Activated CD4-positive, alpha-beta T cell treated with anti-CD3 and anti-CD28 coated beads for 1 hour (primary cell): ENCODE measurements at places on chromosomes 4 and X.

- DNase-seq: no peak
Observed at GRCh38 chr4:77078401-77078800, 2.6 kb upstream of the CCNI start.

GRCh38 chrX:132778917-132779316 lies 179.5 kb downstream of the HS6ST2 start:
- DNase-seq: no peak

DNA sequence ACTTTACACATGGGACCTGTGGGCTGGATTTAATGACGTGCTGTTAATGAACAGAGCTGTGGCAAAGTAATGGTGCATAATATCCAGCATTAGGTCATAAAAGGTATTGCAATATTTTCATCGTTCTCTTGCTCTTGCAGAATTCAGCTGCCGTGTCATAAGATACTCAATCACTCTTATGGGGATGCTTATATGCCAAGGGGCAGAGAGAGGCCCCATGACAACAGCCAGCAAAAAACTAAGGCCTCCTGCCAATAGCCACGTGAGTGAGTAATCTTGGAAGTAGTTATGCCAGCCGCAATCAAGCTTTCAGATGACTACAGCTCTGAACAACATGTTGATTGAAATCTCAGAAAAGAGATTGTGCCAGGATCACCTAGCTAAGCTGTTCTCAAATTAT lies 616.9 kb downstream of the FSTL5 start:
- DNase-seq: no peak

DNA sequence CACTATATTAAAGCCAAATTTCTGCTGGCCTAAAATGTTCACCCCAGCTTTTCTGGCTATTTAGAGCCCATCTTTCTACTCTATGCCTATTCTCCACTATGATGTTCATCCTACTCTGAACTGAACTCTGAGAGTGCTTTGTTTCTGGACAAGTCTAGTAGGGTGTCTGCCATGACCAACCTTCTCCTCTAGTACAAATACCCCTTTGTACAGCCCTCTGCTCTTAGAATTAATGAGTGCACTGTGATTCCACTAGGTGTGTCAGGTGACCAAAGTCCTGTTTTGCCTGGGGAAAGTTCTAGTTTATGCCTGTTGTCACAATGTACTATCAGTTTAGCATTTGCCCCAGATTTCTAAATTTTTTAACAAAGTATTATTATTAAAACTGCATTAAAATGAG lies 388.1 kb upstream of the MAD2L1 start:
- DNase-seq: no peak

DNA sequence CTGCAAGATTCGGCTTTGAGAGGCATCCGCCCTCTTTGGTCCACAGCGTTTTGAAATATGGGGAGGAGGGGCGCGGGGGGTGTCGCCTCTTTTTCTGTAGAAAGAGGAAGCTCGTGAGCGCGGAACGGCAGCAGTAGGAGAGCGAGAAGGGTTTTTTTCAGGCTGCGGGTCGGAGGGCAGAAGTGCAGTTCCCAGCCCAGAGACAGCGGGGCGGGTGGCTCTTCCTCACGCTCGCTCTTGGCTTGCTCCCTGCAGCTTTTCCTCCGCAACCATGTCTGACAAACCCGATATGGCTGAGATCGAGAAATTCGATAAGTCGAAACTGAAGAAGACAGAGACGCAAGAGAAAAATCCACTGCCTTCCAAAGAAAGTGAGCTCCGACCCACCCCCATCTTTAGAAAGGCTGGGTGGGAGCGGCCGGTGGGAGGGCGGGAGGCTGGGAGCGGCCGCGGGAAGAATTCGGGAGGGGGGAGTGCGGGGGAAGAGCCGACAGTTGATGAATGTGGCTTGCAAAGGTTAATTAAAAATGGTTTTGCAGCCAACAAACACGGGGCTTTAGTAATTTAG lies 1.2 kb downstream of the TMSB4X start:
- no peak for DNase-seq

DNA sequence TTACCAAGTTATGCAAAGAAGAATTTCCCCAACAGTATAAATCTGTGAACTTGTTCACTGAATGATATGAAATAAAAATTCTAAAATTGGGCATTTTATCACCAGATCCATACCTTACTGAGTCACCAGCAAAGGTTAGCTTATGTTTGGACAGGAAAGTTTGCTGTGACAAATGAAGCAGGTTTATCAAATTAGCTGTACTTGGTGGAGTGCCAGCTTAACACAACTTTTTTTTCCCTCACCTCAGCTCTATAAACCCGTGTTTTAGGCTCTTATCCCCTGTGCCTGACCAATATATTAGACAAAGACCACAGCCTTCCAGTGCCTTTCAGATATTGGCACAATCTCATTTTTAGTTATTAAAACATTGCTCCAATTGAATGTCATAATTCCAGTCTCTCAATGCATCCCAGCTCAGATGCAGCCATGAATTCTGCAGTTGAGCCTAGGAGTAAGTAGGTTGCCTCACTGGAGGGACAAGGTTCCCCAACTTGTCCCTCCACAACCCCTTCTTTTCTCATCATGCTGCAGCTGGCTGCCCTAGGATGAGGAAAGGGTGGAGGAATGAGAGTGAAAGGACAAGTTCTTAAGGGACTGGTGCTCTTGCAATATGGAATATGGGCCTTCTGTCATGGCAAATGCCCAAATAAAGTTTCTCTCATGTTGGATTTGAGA lies 27.0 kb upstream of the PDGFC start:
- DNase-seq: no peak

GRCh38 chr4:15504041-15504440 lies 34.4 kb downstream of the CC2D2A start:
- DNase-seq: no peak

DNA sequence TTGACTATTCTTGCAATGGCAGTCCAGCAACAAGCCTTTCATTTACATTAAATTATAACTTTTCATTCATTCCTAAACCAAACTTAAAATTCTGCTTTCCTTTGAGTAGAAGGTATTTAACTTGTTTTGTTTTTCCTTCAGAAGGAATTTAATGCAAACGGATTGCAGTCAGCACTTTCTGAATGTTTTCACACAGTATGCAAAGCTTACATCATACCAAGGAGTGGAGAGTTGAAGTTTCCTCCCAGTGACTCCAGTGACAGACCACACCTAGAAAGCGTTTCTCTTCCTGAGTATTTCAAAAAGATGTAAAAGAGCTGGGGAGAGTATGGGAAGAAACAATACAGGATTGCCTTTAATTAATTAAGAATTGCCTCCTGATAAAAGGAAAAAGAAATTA lies 8.1 kb downstream of the EPGN start:
- no peak for DNase-seq

- no peak for DNase-seq
Observed at GRCh38 chr4:26807330-26807729, 53.3 kb upstream of the STIM2 start.

GRCh38 chrX:7889135-7889534 lies 38.1 kb downstream of the PNPLA4 start:
- DNase-seq: no peak

GRCh38 chr4:5192271-5192670 lies 141.0 kb downstream of the STK32B start:
- no peak for DNase-seq

DNA sequence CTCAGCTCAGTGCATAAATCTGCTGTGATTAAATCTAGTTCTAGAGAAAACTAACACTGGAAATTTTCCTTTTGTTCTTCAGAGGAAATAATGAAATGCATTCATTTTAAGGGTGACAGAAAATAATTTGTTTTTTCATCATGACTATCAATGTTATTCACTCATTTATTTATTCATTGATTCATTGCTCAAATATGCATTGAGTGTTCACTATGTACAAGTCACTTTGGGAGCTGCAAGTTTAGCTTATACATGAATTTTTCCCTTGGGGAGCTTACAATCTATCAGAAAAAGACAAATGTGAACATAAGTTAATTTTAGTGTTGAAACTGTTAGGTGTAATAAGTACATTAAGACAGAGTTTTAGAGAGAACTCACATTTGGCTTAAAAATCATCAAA lies 897.8 kb downstream of the CENPC start:
- DNase-seq: no peak

DNA sequence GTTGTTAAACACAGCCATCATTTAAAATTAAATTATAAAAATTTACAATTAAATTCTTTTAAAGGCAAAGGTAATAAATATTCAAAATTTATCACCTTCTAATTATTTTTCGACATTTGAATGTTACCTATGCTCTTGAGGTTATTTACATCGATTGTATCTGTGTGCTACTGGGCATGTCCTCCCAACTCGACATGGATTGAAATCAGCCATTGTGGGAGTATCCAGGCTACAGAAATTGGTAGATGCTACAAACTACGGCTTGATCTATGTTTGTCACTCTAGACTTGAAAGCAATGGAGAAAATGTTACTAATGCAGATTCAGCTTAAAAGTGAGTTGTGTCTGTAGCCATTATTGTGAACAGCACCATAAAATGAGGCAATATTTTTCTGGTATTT lies 2.5 kb upstream of the VBP1 start:
- DNase-seq: no peak

DNA sequence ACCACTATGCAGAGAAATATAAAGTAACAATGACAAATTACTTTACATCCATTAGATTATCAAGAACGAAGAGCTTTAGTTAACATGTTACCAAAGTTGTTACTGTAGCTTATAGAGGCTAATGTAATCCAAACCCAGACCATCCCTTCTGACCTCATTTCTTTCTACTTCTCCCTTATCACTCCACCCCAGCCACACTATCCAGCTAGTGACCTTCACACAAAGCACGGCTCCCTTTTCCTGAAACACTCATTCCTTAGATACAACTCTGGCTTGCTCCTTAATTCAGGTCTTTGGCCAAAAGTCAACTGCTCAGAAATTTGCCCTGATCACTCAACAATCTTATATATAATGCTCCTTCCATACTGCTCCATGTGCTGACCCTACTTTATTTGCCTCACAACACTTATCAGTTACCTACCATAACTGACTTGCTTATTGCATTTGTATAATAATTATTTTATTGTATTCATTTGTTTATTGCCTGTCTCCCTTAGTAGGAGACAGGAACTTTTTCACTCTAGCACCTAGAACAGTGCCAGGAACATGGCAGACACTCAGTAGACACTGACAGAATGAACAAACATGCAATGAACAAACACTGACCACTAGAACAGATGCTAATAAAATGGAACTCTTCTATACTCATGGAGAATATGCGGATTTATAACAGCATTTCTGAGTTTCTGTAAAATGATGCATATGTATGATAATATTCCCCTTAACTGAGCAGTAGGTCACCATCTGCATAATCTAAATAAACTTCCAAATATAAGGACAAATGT lies 67.6 kb downstream of the EIF4E start:
- no peak for DNase-seq

DNA sequence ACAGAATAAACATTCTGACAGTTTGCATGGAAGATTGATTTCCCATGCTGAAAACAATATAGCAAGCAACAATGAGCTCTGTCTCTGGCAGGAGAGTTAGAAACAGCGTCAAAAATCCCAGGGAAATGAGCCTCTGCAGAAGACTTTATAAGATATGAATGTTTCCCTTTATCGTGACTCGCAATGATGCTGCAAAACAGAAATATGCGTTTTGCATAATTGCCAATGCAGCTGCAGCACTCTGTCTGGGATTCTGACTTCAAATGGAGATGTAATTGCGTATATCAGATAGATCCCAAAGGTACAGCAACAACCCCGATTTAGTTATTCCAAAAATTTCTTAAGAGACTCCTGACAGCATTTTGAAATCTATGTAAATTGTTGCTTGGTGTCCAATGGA lies 702.4 kb upstream of the EPHA5 start:
- no peak for DNase-seq

DNA sequence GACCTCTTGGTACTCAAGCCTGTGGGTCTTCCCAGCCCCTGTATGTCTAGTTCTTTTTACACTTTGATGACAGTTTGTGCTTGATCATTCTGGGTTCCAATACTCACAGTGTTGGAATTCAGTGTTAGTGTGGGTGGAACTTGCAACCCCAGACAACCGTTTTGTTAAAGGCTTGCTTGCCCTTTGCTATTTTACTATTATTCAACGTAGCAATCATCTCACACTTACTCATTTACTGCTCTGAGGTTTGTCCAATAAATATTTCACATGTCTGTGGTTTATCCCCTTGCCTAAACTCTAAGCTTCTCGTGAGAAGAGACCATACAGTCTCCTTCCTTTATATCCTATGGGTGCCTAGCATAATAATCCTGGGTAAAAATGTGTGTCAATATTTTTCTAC lies 15.3 kb downstream of the CCNG2 start:
- DNase-seq: no peak

- DNase-seq: no peak
Observed at GRCh38 chr4:53502094-53502493, 89.2 kb downstream of the LNX1 start.

GRCh38 chrX:115560978-115561604 lies at the start of gene PLS3:
Gene PLS3 (plus strand): TSS chrX:115561174. CDS start chrX:115610251, 49,077 bp downstream.
- DNase-seq: no peak

GRCh38 chrX:43566170-43566569 lies 89.9 kb upstream of the MAOA start:
- no peak for DNase-seq

DNA sequence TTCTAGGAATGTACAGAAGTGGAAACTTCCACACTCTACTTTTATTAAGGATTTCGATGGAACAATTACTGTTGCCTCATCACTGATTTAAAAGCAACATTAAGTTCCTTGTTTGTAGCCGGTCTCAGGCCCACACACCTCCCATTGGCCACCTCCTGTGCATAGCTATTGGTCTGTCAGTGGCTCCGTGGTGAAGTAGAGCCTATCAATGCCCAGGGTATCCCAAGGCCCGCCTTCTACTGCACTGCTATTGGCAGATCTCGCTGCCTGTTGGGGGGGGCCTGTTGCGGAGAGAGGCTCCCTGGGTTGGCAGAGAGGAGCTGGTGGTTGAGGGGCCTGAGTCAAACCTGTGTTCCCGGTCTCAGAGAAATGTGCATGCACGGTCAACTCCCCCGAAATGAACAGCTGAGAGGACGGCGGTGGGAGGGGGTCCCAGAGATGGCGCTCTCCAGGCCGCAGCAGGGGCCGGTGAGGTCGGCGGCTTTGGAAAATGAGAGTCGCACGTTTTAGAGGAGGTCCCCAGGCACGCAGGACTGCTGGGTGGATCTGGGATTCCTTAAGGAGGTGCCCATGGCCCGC lies 4.9 kb upstream of the ARAF start:
- peak; percentile 69 for DNase-seq

- no peak for DNase-seq
Observed at GRCh38 chr4:55598641-55599040, 6.6 kb upstream of the PDCL2 start.

DNA sequence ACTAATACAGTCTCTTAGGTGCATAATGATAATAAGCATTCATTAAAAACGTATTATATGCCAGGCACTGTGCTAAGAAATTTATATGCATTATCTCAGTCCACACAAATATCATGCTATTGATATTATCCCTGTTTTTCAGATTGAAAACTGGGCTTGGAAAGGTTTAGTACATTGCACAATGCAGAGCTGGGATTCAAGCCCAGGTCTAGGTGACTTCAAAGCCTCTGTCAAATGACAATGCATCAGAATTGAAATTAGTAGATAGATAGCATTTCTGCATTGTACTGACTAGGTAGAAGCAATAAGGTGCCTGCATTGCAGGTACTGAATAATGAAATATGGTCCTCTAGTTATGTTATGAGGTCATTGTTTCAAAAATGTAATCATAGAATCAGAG lies 18.2 kb upstream of the SCOC start:
- no peak for DNase-seq

GRCh38 chr4:27764526-27764837 lies 903.8 kb downstream of the STIM2 start:
- DNase-seq: no peak

- no peak for DNase-seq
Observed at GRCh38 chr4:95181243-95181995, 367.4 kb downstream of the UNC5C start.
